ENCODE measurements at places on chromosomes 16 and 17.

DNA sequence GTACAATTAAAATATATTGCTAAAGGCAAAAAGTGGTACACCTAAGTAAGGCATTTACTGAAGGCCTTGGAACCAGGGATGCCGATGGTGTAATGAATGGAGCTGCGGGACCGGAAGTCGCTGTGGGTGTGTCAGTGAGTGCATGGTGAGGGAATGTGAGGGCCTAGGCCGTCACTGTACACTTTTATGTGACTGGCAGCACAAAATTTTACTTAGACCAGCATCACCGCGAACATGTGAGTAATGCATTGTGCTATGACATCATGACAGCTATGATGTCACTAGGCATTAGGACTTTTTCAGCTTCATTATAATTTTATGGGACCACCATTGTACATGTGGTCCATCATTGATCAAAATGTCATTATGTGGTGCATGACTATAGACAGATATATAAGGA lies 14.7 kb downstream of the ALOX15B start:
- no peak for DNase-seq

- DNase-seq: no peak
Measured at GRCh38 chr16:2751577-2752034, 832 bp upstream of the SRRM2 start.

GRCh38 chr17:10169290-10169689 lies 29.1 kb downstream of the GAS7 start:
- no peak for DNase-seq

DNA sequence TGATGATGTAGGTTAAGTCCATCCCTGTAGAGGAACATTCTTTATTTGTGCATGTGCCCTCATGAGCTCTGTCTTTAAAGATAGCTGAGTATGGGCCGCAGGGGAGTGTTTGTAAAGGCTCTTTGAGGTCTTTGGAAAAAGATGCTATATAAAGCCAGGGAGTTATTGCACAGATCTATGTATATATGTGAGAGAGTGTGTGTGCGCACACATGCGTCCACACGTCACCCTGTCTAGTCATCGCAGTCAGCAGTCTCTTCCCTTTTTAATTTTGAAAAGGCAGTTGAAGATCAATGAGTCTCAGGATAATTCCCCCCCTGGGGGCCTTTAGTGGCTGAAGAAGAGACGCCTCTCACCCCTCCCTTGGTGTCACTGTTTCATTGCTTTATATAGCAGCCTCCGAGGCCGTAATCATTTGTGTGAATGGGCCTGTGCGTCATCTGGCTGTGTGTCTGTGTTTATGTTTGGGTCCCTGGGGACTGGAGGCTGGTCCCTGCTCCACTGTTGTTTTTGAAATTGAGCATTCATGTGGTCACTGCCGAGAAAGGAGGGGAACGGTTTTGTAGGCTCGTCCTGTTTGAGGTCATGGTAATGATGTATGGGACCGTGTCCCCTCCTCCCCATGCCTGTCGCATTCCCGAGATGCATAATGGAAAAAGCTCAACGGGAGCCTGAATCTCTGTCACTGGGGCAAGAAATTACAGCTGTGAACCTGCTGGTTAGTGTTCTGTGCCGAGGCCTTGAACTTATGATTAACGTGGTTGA lies 143.9 kb downstream of the SNX29 start:
- DNase-seq: no peak

- no peak for DNase-seq
Measured at GRCh38 chr17:4998027-4998731, 429 bp downstream of the KIF1C start.

DNA sequence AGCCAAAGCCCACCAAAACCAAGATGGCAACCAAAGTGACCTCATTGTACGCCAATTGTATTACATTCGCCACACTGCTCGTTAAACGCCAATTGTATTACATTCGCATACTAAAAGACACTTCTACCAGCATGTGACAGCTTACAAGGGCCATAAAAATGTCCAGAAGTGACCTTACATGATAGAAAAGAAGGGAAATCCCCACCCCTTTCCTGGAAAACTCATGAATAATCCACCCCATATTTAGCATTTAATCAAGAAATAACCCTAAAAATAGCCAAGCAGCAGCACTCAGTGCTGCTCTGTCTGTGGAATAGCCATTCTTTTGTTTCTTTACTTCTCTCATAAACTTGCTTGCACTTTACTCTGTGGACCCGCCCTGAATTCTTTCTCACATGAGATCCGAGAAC lies 25.7 kb downstream of the PSMD7 start:
- DNase-seq: no peak

GRCh38 chr17:45912319-45912718 lies 18.0 kb downstream of the MAPT start:
- no peak for DNase-seq

DNA sequence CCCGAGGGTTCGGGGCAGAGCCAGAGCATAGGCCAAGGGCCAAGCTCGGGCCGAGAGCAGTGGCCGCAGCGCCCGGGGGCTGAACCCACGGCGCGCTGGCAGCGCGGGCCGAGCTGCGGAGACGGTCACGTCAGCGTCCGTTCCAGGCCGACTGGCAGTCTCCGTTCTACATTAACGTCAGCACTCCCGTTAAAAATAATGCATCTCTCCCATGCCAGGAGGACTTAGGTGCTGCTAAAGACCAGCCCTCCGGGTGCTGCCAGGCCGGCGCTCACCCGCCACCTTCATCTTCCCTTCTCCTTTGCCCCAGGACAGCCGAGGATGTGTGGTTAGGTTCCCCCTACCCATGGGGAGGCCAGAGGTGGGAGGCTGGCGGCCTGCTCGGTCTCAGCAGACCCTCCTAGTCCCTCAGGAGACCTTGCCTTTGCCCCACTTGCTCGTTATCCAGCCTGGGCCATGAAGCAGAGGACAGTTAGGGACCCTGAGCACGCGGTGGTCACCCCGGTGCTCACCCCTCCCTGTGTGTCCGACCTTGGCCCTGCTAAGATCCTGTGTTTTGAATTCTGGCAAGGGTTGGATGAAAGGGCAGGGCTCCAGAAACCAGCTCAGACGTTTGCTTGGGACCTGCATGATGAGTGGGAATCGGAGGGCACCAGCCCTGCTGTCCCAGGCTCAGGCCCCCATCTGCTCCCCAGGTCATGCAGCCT lies 572 bp downstream of the MPG start:
- DNase-seq: no peak

Data from CD4-positive, alpha-beta T cell treated with Interleukin-17A for 1 hour (primary cell).